ENCODE measurements at places on chromosomes 12 and 14.

DNA sequence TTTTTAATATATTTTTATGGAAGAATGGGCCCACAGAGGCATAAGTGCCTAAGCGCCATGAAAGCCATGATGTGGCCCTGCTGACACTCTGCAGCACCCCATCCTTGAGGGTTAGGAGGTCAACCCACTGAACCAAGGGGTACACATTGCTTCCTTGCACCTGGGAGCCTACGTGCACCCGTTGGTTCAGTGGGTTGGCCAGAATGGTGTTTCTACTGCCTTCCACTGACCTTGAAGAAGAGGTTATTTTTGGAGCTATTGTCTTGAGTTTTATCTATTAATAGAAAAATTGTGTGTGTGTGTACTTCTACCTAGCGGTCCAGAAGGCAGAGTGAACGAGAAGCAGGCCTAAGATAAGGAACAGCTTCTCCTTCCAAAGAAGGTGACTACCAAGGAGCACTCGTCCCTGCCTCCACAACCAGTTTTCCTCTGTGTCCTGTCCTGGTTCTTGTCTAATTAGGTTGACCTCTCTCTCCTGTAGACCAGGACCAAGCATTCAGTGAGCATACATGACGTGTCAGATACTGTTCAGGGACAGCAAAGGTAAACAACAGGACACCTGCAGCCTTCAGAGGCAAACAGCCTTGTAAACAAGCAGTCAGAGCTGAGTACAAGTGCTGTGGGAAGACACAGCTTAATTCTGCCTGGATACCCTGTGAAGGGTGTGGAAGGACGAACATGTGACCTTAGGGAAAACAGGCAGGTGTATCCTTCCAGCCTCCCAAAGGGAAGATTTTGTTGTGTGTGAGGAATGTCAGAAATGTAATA lies 30.4 kb upstream of the PLEK2 start:
- no peak for DNase-seq

GRCh38 chr14:96934638-96935330 lies 137.6 kb downstream of the VRK1 start:
- no peak for DNase-seq

- no peak for DNase-seq
Observed at GRCh38 chr14:92460541-92460915, 53.1 kb upstream of the RIN3 start.

GRCh38 chr12:121060149-121061001 lies 21.3 kb upstream of the OASL start:
- peak; percentile 31 for DNase-seq

GRCh38 chr12:94592080-94592479 lies 58.3 kb downstream of the TMCC3 start:
- DNase-seq, result no peak

GRCh38 chr12:69241438-69242092 lies 2.2 kb downstream of the CPSF6 start:
- no peak for DNase-seq

Data from stimulated activated CD4-positive, alpha-beta T cell treated with anti-CD3 and anti-CD28 coated beads, TNF-alpha, amount 100 ng/mL, for 4 hours (primary cell).